ENCODE measurements at places on chromosomes 2 and 18. TPM values are rescaled to one million over a fixed set of nuclear protein-coding genes. Genes with fewer than 3 reads are reported as not detected.

Gene ANKRD36C
- total RNA-seq: 81.0 TPM

Gene G6PC2
- total RNA-seq: not detected

Gene MYO7B
- 0.62 TPM for total RNA-seq

Gene RMC1
- total RNA-seq: 26.2 TPM

Gene INPP5D
- 56.3 TPM for total RNA-seq

Gene CCDC74A
- total RNA-seq: 12.8 TPM

Gene SPIRE1
- 94.3 TPM for total RNA-seq

Gene DPY30
- 45.4 TPM for total RNA-seq

Gene DSG1
- 0.04 TPM for total RNA-seq

Gene EPHA4
- 17.7 TPM for total RNA-seq

Gene DNMT3A
- 35.0 TPM for total RNA-seq

Gene MLPH
- 25.5 TPM for total RNA-seq

Gene ACMSD
- not detected for total RNA-seq

Gene CPS1
- total RNA-seq: 6.9 TPM

Gene TSPYL6
- 0.13 TPM for total RNA-seq

- peak; percentile 92 for DNase-seq
Measured at GRCh38 chr2:231411831-231412617, 16.5 kb downstream of the B3GNT7 start.

DNA sequence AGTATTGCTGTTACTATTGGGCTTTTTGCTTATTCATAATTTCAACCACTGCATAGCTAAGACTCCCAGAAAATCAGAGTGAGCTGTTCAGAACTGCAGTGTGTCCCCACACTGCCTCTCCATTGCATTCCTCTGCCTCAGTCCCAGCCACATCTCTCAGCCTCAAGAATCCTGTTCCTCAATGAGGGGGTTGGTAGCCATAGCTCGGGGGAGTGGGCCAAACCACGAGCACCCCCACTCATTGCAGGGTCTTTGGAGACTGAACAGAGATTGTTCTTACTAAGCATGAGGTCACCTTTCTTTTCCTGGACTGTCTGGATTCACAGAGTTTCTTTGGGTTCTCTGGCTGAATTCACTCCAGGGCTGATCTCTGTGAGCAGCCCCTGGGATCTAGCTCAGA, 161.1 kb downstream of the GFPT1 start:
- no peak for DNase-seq

DNA sequence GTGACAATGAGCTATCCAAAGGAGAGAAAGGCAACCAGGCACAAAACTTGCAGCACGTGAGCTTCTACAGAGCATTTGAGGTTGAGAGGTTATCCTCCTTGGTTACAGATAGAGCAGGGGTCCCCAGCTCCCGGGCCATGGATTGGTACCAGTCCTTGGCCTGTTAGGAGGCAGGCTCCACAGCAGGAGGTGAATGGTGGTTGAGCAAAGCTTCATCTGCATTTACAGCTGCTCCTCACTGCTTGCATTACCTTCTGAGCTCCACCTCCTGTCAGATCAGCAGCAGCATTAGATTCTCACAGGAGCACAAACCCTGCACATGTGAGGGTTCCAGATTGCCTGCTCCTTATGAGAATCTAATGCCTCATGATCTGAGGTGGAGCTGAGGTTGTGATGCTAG, 57.8 kb upstream of the ST8SIA3 start:
- DNase-seq: no peak

GRCh38 chr2:150878356-150878755, 383.3 kb downstream of the RBM43 start:
- no peak for DNase-seq

GRCh38 chr18:58321986-58322385, 278.0 kb downstream of the NEDD4L start:
- no peak for DNase-seq

GRCh38 chr2:128466376-128466775, 147.7 kb upstream of the HS6ST1 start:
- no peak for DNase-seq

DNA sequence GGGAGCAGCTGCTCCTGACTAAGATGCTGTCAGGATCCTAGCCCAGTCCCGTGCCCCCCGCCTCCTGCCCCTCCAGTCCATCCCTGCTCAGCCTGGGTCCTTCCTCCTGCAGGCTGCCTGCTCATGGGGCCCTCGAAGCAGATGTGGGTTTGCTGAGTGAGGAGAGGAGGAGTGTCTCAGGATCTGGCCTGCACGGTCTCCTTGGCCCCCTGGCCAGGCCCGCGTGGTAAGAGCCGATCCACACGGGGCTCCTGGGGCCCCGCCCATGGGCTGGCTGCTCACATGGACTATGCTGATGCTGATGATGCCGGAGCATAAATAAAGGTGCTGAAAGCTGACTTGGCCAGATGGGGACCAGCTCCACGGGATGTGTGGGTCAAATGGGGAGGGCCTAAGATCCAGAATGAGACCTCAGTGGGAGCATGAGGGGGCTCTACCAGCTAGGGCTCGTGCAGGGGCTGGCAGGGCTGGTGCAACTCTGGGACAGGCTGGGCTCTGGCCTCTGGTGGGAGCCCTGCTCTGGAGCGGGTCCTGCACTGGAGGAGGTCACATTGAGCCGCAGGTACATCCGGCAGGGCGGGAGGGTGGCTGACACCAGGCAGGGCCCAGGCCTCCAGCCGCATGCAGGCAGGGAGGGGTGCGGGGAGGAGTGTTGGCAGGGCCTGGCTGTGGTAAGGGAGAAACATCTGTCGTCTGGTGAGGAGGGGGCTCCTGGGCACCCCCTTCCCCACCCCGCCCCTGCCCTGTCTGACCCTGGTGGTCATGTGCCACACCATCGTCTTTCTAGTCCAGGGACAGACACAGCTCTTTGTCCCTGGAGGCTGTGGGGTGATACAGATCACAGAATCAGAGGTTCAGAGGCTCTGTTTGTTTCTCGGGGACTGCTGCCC, 275.3 kb upstream of the HDAC4 start:
- peak; percentile 44 for DNase-seq

GRCh38 chr2:46679761-46680160, 200.4 kb downstream of the TMEM247 start:
- no peak for DNase-seq

- DNase-seq: no peak
Measured at GRCh38 chr2:217833439-217833838, 169.4 kb downstream of the TNS1 start.

DNA sequence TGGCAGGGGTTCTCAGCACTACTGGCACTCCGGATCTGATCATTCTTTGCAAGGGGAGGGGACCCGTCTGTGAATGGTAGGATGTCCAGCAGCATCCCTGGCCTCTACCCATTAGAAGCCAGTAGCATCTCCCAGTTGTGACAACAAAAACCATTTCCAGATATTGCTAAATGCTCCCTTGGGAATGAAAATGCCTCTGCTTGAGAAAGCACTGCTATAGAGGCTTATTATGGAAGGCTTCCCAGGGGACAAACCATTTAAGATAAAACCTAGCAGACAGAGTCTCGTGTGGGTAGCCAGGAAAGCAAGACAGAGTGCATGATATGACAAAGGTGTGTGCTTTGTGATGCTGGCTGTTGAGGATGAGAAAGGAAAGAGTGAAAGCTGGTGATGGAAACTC, 273.7 kb downstream of the TMX3 start:
- DNase-seq: no peak

- DNase-seq: no peak
Measured at GRCh38 chr2:168278424-168278888, 31.1 kb upstream of the STK39 start.

DNA sequence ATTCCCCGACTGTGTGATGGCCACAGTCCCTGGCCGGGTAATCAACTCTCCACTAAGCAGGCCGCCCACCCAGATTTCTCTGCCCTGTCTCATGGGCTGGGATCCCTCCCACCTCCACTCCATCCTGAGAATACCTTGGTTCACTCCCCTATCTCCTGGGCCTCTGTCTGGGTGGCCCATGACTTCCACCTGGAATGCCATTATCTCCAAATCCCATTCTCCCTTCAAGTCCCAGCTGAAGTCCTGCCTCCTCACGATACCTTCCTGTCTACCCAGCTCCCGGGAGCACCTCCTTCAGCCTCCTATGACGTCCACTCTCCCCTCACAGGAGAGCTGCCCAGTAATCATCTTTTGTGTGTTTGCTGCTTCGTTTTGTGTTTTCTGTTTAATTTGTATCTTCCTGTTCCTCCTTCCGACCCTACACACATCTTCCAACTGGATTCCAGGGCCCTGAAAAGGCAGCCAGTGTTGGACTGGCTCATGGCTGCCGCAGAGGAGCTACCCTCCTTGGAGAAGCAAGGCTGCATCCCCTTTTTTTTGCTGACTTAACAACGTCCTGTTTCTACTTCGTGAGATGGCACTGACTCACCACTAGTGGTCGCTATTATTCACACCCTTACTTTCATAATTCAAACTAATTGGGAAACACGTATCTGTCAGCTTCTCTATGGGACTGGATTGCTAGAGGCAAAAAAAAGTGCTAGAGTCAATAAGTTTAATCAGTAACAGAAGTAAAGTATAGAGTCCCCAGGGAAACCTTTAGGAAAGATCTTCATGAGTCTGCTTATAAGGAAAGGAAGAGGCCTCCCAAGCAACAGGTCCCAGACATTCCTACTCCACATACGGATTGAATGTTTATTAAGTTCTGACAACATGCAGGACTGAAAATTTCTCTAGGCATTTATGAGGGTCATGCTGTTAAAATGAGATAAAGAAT, 171.9 kb upstream of the GATA6 start:
- no peak for DNase-seq

GRCh38 chr2:221555494-221555846, 16.6 kb downstream of the EPHA4 start:
- no peak for DNase-seq

DNA sequence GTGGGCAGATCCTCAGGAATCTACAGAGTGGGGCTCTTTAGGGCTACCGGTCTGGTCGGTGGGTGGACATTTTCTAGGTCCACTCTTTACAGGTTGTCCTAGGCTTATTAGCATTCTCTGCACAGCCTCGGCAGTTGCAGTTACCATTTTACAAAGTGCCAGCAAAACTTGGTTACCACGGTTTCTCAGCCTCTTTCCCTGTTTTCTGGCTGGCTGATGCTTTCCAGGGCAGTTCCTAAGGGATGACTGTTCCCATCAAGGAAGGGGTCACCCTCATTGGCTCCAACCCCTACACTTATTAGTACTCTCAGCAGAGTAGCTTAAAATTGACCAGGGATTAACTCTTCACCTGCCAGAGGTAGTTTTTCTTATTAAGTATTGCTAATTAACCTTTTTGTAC, 2.0 kb upstream of the AQP4 start:
- no peak for DNase-seq

- no peak for DNase-seq
Measured at GRCh38 chr2:189013031-189013430, 38.9 kb downstream of the COL3A1 start.

DNA sequence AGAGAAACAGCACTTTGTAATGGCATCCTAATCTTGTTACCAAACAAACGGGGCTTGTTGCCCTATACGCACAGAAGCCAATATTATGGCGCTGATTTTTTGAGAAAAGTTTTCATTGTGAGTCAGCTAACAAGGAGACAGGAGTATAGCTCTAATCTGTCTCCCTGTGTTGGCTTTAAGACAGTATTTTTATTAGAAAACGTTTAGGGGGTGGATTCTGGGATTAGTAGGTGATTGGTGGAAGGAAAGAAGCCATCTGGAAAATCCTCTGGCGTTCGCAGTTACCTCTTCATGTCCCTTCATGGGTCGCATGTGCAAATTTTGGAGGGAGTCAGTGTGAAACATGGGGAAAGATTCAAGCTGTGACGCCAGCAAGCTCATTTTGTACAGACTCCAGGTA, 698 bp upstream of the TMEM237 start:
- no peak for DNase-seq

DNA sequence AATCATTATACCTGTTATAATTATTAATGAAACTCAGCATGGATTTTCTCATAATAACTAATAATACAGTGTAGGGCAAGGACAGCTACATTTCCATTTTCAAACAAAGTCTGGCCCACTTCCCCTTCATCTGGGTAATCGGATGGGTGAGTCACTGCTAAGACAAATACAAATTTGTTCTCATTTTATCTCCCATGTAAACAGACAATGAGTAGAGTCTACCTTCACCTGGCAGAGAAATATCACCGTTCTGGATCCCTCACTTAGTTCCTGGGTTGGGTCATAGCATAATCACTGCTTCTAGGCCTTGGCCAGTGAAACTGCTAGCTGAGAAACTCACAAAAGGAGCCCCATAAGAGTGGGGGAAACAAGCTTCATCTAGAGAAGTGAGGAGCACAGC, 9.2 kb downstream of the CNTNAP5 start:
- DNase-seq: no peak

- no peak for DNase-seq
Measured at GRCh38 chr2:224009605-224010315, 29.3 kb downstream of the SERPINE2 start.

DNA sequence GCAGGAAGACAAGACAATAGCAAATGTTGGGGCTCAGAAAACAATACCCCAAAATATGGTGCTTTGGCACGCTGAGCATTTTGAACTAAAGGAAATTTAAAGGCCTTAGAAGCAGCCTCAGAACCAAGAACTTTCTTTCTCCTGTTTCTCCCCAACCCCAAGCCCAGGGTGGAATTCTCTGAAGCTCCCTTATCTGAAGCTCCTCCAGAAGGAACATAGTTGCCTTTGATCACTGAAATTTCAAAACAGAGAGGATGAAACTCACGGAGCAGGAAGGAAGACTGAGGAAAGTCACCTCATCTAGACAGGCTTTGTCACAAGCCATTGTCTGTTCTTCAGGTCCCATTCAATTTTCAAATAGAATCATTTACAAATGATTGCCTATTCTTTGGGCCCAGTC, 15.5 kb upstream of the BMPR2 start:
- no peak for DNase-seq

DNA sequence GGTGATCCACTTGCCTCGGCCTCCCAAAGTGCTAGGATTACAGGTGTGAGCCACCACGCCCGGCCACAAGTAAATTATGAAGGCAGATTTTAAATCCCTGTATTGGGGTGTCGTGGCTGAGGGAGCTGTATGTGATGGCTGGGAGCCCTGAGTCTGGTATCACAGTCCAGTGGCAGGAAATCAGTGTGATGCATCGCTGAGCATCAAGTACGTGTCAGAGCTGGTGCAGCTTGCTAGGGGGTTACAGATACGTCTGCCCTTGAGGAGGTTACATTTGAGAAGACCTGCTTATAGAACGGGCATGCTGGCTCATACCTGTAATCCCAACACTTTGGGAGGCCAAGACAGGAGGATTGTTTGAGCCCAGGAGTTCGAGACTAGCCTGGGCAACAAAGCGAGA, 4.3 kb downstream of the ENOSF1 start:
- DNase-seq: no peak

DNA sequence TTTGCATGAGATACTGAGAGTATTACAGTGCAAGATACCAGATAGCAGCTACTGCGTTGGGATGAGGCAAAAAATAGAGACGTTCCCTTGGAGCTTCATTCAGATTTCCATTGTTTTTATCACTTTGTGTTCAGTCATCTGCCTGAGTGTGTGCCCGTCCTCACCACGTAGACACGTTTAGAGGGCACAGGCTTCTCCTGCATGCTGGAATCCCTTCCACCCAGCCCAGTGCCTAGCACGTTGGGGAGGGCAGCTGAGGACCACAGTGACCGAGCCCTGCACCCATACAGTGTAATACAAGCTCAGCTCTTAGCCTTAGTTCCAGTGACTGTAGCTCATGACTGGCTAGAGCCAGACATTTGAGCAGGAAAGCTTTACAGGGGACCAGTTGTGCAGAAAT, 134.7 kb downstream of the GBX2 start:
- no peak for DNase-seq

- DNase-seq: no peak
Measured at GRCh38 chr2:2507417-2507997, 176.4 kb upstream of the MYT1L start.
